Fibroblast of skin of back (primary cell): ENCODE measurements at places on chromosomes 1 and 21.

GRCh38 chr1:54490361-54491248 lies 57.4 kb upstream of the ACOT11 start:
- DNase-seq: no peak

GRCh38 chr1:228029281-228029680 lies 22.5 kb downstream of the WNT3A start:
- no peak for DNase-seq

GRCh38 chr1:247331525-247332214 lies at the start of gene ZNF496:
TSS of gene ZNF496 (minus strand) at chr1:247331867. CDS start at chr1:247329578, 2,289 bp downstream.
- peak; percentile 87 for DNase-seq

GRCh38 chr21:14535702-14536101 lies 10.4 kb downstream of the SAMSN1 start:
- DNase-seq: no peak

DNA sequence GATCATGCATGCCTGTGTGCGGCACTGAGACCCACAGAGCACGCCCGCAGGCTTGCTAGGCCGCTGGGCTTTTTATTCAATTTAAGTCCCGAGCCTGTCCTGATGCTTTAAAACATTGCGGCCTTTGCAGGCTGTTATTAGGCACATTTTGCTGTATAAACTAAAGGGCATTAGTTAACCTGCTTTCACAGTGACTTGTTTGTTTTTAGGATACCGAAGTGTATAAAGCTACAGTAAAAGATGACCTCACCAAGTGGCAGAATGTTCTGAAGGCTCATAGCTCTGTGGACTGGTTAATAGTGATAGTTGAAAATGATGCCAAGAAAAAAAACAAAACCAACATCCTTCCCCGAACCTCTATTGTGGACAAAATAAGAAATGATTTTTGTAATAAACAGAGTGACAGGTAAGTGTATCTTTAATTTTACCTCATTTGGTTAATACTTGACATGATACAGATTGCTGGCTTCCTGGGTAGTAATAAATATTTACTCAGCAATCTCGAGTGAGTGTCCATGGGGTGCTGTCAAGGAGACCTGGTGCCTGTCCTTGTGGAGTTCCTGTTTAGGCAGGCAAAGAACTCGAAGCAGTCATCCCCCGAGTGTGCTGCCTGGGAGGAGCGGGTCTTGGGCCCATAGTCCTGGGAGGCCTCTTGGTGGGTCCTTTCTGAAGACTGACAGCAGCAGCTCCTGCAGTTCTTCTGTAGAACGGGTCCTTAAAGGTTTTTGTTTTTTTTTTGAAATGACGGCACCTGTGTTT lies 40.1 kb downstream of the TRAPPC10 start:
- DNase-seq: no peak

GRCh38 chr1:234065794-234066447 lies 161.4 kb downstream of the SLC35F3 start:
- DNase-seq: peak; percentile 59

GRCh38 chr1:112061056-112061455 lies 71.6 kb upstream of the KCND3 start:
- DNase-seq: no peak

- no peak for DNase-seq
These were observed 78.3 kb downstream of the NPHP4 start for GRCh38 chr1:5913876-5914275.

DNA sequence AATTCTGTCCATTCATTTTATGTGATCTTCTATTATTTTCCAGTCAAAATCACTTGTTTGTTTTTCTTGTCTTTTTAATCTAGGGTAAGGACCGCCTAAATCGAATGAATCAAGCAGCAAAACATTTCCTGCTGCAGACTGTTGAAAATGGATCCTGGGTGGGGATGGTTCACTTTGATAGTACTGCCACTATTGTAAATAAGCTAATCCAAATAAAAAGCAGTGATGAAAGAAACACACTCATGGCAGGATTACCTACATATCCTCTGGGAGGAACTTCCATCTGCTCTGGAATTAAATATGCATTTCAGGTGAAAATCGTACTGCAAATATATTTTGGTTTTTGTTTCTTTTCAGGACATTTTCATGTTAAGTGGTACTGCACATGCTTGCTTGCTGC lies 20.5 kb downstream of the CLCA4 start:
- no peak for DNase-seq

DNA sequence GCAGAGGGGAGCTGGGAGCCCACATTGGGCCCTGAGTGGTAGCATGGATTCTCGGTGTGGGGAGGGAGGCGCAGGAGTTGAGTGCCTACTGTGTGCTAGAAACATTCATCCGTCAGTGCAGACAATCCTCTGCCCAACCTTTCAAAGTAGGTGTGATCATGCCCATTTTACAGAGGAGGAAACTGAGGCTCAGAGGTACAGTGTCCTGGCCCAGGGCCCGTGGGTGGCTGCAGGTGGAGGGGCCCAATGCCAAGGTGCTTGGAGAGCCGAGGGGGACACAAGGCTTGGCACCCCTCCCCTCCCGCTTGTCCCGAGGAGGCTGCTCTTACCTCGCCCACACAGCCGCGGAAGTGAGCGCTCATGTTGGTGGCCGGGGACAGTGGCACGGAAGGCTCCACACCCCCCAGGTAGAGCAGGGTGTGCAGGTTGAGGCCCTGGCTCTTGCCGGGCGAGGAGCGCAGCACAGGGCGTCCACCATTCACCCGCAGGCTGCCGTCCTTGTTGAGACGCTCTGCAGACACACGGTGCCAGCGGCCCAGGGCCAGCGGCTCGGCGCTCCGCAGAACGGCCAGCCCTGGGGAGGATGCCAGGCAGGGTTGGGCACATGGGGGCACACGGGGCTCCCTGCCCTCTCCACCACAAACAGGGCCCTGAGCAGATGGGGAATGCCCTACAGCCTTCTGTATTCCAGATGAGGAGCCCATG lies 16.6 kb downstream of the LDLRAD2 start:
- no peak for DNase-seq

GRCh38 chr1:188599313-188599712 lies 1770.6 kb downstream of the PLA2G4A start:
- no peak for DNase-seq

GRCh38 chr1:980602-981395 lies 1.1 kb downstream of the PERM1 start:
- no peak for DNase-seq

GRCh38 chr21:42027822-42028765 lies 17.9 kb upstream of the ZBTB21 start:
- no peak for DNase-seq
